ENCODE measurements at places on chromosomes 13 and 19.

GRCh38 chr19:15829306-15829698 lies 13.8 kb upstream of the OR10H1 start:
- DNase-seq: no peak

GRCh38 chr19:45322744-45323281 lies at the start of gene CKM:
Gene CKM (minus strand): TSS chr19:45322875. CDS start chr19:45319713, 3,162 bp downstream.
- DNase-seq: no peak

- DNase-seq: no peak
Observed at GRCh38 chr13:95547531-95548167, 4.9 kb upstream of the CLDN10 start.

DNA sequence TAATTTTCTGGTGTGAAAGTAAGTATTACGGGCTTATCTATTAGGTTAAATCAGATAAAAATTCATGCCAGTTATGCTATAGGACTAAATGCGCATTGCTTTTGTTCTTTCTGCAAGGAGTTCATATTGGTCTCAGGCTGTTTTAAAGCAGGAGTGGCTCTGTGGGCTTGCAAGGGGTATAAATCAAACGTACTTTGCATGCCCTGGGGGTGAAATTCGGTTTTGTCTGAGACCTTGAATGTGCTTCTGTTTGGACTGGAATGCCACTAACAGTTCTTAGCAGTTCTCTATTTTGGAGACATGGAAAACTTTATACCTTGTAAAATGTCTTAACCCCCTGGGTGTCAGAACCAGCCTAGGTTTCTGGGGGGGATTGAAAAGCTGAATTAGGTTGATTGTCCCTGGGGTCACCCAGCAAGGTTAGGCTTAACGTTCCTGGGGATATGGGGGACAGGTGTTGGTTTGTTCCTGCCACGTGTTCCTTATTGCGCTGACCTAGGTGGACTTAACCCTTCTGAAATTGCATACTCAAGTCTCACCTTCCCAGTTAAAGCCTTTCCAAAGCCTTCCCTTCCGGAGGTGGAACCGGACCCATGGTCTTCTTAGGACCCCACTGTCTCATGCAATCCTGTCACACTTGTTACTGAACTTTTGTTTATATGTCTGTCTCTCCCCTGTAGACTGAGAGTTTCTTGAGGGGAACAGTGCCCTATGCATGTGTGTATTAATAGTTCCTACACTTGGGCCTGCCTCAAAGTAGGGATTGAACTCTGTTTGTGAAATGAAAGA lies 182.2 kb downstream of the LMO7 start:
- no peak for DNase-seq

- DNase-seq: no peak
Observed at GRCh38 chr19:40243181-40243580, 16.7 kb upstream of the CCNP start.

- DNase-seq: no peak
Observed at GRCh38 chr19:10550336-10550735, 6.6 kb downstream of the ATG4D start.

- DNase-seq: no peak
Observed at GRCh38 chr19:14809272-14810057, 25.5 kb downstream of the OR7A5 start.

DNA sequence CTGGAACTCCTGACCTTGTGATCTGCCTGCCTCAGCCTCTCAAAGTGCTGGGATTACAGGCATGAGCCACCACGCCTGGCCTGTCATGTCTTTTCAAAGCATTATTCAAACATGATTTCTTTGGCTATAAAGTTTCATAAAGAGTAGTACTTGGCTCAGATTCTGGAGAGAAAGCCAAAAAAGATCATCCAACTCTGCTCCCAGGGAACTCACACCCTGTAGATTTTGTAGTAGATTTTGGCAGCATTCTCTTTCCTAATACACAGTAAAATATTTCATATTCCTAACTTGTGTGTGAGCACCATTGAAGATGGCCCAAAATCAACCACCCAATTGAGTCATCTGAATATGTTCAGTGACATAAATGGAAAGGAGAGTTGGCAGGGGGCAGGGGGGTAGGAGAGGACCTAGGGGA lies 48.4 kb downstream of the CAB39L start:
- DNase-seq: no peak

DNA sequence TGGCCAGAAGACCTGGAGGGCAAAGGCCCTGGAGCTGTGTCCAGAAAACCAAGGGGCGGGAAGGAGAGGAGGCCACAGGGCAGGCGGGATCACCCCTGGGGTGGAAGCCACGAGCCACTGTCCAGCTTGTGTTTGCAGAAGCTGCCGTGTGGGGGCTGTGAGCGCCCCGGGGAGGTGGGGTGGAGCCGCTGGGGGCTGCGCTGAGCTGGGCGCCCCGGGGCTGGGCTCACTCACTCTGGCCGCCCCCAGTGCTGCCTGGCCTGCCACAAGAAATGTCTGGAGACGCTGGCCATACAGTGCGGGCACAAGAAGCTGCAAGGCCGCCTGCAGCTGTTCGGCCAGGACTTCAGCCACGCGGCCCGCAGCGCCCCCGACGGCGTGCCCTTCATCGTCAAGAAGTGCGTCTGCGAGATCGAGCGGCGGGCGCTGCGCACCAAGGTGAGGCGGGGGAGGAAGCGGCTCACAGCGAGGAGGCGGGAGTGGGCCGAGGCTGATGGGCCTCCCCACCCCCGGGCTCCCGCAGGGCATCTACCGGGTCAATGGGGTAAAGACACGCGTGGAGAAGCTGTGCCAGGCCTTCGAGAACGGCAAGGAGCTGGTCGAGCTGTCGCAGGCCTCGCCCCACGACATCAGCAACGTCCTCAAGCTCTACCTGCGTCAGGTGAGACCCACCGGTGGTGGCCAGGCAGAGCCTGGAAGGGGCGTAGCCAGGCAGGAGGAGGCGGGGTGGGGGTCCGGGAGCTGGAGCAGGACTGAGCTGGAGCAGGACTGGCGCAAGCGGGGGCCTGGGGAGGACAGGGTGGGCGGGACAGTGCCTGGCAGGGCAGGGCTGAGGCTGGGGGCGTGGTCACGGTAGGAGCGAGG lies 13.6 kb downstream of the POLR2E start:
- DNase-seq: no peak

GRCh38 chr19:11387162-11388034 lies 3.3 kb upstream of the EPOR start:
- DNase-seq: no peak

DNA sequence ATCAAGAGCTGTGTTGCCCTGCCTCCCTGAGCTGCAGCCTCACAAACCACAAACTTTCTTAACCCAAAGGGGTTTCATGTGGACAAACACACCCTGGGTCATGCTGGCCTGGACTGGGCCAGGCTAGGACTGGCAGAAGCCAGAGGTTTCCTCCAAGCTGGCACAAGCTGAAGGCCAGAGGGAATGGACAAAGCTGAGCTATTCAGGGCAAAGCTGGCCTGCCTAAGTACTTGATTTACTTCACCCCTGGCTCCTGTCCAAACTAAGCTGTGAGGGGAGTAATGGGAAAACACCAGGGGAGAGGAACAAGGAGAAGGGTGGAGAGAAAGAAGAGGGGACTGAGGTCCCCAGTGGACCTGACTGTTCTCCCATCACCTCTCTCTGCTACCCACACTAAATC lies 6.2 kb downstream of the CPAMD8 start:
- no peak for DNase-seq

DNA sequence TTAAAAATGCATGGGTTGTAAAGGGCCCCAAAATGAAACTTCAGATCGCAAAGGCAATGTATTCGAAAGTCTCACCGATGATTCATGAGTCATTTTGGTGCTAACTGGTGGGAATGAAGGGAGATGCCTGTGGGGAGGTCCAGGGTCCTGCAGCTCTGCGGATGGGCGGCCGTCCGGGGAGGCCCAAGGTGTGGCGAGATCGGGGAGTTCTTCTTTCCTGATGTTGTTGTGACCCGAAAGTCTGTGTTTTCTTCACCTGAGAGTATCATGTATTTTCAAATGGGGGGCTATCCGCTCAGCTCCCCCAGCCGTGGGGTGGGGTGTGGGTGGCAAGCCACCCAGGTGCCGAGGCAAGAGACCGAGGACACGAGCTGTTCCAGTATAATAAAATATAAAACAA lies 36.5 kb downstream of the TFDP1 start:
- no peak for DNase-seq

DNA sequence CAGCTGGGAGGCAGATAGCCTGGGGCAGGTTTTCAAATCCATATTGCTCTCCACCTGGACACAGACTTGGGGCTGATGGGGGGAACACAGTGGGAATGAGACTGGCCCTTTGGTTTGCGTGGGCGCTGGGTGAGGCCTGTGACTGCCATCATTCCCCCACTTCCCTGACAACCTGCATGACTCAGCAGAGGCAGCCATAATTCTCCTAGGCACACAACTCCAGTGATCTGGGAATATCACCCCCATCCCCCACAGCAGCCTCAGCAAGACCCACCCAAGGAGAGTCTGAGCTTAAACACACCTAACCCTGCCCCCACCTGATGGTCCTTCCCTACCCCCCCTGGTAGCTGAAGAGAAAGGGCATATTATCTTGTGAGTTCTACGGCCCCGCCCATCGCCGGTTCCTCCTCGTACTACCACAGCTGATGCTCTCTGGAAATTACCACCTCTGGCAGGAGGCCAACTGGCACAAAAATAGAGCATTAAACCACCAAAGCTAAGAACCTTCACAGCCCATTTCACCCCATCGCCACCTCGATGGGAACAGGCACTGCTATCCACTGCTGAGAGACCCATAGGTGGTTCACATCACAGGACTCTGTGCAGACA lies 71.0 kb downstream of the RNF17 start:
- no peak for DNase-seq

- DNase-seq: no peak
Observed at GRCh38 chr19:55738302-55738701, at the start of gene NLRP9. Gene NLRP9 (minus strand): TSS chr19:55738402. CDS start chr19:55738374, 28 bp downstream.

- no peak for DNase-seq
Observed at GRCh38 chr13:76833441-76833954, 52.7 kb downstream of the KCTD12 start.

DNA sequence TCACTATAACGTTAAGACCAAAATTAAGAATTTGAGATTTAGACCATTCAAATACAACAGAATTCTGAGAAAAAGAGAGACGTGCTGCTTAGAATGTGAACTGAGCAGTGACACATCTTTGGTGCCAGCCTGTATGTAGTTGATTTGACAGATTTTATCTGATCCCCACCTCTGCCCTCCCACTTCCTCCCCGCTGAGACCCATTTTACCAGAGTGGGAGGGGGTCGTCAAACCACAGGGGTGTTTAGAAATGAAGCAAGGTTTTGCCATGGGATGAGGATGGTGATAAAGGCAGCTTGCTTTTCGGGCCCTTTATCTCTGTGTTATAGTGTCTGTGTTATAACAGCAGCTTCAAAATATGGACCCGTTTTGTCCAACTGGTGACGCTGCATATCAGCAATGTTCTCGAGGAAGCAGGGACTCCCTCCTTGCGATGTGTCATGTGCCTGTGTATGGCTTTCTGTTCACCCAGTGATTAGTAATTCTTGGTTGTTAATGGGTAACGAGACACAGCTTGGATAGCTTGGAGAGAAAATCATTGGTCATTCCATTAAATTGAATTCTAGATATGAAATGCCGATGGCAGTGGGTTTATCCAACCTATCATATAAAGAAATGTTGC lies 125.0 kb downstream of the HS6ST3 start:
- DNase-seq: no peak

- no peak for DNase-seq
Observed at GRCh38 chr19:17341386-17341785, 4.0 kb downstream of the GTPBP3 start.

DNA sequence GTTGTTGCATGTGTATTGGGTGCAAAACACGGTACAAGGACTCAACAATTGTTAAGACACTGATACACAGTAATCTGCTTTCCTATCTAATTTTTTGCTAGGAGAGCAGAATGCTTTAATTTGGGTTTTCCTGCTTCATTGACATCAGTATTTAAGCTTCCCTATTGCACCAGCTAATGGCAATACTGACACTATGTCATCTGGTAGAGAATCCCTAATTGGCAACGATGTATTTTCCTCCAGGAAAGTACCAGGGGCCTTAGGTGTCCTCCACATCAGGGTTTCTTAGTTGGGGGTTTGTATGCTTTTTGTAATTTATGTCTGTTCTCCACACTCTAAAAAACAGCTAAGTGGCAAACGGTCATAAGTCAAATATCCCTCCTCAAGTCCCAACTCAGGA lies 76.5 kb upstream of the FRY start:
- DNase-seq: no peak

All from stimulated activated CD8-positive, alpha-beta memory T cell treated with anti-CD3 and anti-CD28 coated beads, Interleukin-15, amount 100 ng/mL, for 48 hours (primary cell).